Cerebellum (tissue), 4 donors: ENCODE measurements at places on chromosomes 7 and 10. TPM values are rescaled to one million over a fixed set of nuclear protein-coding genes. Genes with fewer than 3 reads are reported as not detected.

GRCh38 chr7:40915071-40915470 is 780.3 kb downstream of the SUGCT start:
- DNase-seq: no peak

GRCh38 chr7:142983825-142984224 is 21.7 kb upstream of the KEL start:
- no peak for DNase-seq

GRCh38 chr10:91552274-91553095 is 80.4 kb downstream of the PPP1R3C start:
- no peak for DNase-seq

- DNase-seq: no peak
These were observed 111.6 kb downstream of the PHTF2 start for GRCh38 chr7:77910124-77910523.

GRCh38 chr7:2710286-2710655 is 22.3 kb downstream of the AMZ1 start:
- no peak for DNase-seq

DNA sequence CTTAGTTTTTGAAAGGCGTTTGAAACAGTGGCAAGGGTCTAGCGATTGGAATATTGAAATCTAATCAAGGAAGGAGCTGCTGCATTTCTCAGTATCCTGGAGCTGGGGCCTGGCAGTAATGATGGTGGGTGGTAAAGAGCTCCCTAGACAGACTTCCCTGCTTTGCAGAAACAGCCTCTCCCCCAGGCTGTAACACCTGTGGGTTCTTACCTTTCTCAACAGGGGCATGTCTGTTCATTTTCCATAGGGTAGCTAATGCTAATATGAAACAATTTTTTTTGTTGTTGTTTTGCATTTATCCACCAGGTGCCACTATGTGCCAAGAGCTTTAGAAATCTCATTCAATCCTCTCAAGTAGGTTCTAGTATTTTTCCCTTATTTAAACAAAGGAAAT is 345.5 kb downstream of the REEP3 start:
- DNase-seq: peak; percentile 51

EEPD1 gene
- total RNA-seq: 12.1 TPM

FAM149B1 gene
- total RNA-seq: 25.9 TPM

PON3 gene
- 0.36 TPM for total RNA-seq

ZNF212 gene
- total RNA-seq: 6.7 TPM

C10orf67 gene
- 0.54 TPM for total RNA-seq

SFR1 gene
- 9.4 TPM for total RNA-seq

PIP gene
- not detected for total RNA-seq

CNNM1 gene
- 6.3 TPM for total RNA-seq

CALML3 gene
- 0.09 TPM for total RNA-seq

GJD4 gene
- total RNA-seq: not detected
